ENCODE measurements at places on chromosomes 12 and 14. TPM values are rescaled to one million over a fixed set of nuclear protein-coding genes. Genes with fewer than 3 reads are reported as not detected.

DNA sequence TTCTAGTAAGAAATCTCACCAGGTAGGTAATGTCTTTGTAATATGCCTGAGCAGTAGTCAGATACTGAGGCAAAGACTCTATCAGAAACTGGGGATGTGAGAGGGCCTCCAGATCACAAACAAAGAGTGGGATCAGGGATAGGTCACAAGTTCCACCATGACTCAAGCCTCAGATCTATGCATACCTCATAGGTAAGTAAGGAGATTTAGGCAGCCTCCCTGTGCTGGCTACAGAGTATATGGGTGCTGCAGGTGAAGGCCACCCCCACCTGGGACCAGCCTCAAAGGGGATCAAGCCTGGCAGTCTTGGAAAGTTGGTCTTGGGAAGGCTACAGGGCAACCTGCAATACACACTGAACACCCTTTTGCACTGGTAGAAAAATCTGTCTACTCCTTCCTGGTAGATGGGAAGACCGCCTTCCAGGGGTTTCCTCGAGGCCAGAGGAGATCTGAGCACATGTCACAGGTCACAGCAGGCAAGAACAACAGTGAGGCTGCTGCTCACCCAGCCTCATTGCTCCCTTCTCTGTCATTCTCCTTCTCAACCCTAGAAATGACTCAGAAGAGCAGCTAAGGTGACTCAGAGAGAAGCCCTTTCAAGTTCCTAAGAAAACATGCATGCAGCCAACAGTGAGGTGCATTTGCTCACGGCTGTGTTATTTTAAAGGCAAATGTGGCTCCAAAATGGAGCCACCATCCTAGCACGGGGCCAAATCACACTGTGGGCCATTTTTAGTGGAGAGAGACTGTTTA is 143.4 kb upstream of the CDKN3 start:
- H3K4me3 ChIP-seq, result no peak overlapping the region
- H3K36me3 ChIP-seq, result no peaks in the 10 kb centered on the region
- H3K4me1 ChIP-seq, result peaks cover 45% of the 10 kb centered on the region
- H3K27me3 ChIP-seq, result no peaks in the 10 kb centered on the region

DNA sequence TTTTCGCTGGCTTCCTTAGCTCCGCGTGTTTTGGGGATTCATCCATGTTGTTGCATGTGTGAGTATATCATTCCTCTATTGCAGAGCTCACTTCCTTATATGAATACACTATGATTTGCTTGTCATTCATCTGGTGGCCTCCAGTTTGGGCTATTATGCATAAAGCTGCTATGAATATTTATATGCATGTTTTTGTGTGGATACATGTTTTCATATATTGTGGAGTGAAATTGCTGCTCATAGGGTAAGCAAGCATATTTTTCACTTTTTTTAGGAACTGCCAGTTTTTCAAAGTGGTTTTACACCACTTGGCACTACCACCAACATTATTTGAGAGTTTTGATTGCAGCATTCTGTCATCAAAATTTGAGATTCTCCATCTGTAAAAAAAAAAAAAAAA is 190.0 kb downstream of the TMEM132C start:
- no peaks in the 10 kb centered on the region for H3K27me3 ChIP-seq
- H3K36me3 ChIP-seq, result no peaks in the 10 kb centered on the region
- DNase-seq, result no peak
- H3K4me1 ChIP-seq, result no peaks in the 10 kb centered on the region
- no peak overlapping the region for H3K27ac ChIP-seq

DNA sequence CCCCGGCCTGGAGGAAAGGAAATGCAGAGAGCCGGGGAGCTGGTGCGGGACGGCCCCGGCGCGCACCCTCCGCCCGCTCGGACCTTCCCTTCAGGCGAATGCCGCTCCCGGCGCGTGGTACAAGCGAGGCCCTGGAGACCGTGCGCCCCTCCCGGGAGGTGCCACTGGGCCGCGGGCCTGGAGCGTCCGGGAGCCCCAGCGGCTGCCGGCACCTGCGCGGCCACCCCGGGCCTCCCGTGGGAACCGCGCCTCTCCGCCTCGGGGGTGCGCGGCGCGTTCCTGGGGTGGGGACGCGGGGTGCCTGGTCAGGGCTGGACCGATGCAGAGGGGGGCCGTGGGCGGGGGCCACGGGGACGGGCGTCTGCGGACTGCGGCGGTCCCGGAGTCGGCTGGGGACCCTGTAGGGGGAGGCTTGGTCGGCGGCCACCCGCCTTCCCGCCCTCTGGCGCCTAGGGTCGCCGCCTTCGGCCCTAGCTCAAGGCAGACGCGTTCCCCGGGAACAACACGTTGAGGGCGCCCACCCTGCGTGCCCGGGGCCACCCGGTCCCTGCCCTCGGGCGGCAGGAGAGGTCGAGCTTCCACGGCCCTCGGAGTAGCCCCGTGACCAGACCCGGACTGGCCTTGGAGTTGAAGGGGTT is 599 bp downstream of the PAPLN start:
- H3K36me3 ChIP-seq, result no peaks in the 10 kb centered on the region
- peaks cover 43% of the 10 kb centered on the region for H3K4me1 ChIP-seq
- peaks cover 46% of the 10 kb centered on the region for H3K27me3 ChIP-seq
- peak overlapping the region; percentile 19 for H3K27ac ChIP-seq
- no peak for DNase-seq
- peak overlapping the region; percentile 70 for H3K4me3 ChIP-seq

- no peak overlapping the region for H3K4me3 ChIP-seq
- no peaks in the 10 kb centered on the region for H3K27me3 ChIP-seq
- H3K27ac ChIP-seq, result no peak overlapping the region
- H3K36me3 ChIP-seq, result peaks cover 48% of the 10 kb centered on the region
- peaks cover 6% of the 10 kb centered on the region for H3K4me1 ChIP-seq
Observed at GRCh38 chr14:96284008-96284407, 28.0 kb downstream of the BDKRB1 start.

GRCh38 chr14:68815298-68816182 is 22.7 kb upstream of the ZFP36L1 start:
- H3K36me3 ChIP-seq, result peaks cover 6% of the 10 kb centered on the region
- no peak for DNase-seq
- peak overlapping the region; percentile 49 for H3K4me3 ChIP-seq
- H3K4me1 ChIP-seq, result peaks cover 20% of the 10 kb centered on the region

GRCh38 chr14:52351233-52352060 is 37.3 kb downstream of the PTGER2 start:
- DNase-seq, result peak; percentile 78
- H3K27me3 ChIP-seq, result no peaks in the 10 kb centered on the region
- H3K27ac ChIP-seq, result peak overlapping the region; percentile 82
- H3K4me1 ChIP-seq, result peaks cover 43% of the 10 kb centered on the region
- no peaks in the 10 kb centered on the region for H3K36me3 ChIP-seq

DNA sequence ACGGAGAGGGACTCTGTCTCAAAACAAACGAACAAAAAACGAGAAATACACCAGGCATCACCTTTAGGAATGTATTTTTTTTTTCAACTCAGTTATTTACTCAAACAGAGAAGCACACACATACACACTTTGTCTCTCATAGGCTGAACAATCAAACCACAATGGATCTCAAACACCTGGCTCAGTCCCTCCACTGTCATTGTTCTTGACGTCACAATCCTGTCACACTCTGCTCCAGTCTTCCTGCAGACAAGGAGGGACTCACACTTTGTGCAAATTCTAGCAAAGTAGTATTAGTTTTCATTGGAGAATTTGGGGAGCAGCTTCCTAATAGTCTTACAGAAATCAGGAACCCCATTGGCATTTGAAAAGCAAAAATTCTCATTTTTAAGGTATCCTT is 727.8 kb downstream of the BCL11B start:
- no peaks in the 10 kb centered on the region for H3K36me3 ChIP-seq
- H3K27ac ChIP-seq, result no peak overlapping the region
- H3K4me3 ChIP-seq, result no peak overlapping the region

DNA sequence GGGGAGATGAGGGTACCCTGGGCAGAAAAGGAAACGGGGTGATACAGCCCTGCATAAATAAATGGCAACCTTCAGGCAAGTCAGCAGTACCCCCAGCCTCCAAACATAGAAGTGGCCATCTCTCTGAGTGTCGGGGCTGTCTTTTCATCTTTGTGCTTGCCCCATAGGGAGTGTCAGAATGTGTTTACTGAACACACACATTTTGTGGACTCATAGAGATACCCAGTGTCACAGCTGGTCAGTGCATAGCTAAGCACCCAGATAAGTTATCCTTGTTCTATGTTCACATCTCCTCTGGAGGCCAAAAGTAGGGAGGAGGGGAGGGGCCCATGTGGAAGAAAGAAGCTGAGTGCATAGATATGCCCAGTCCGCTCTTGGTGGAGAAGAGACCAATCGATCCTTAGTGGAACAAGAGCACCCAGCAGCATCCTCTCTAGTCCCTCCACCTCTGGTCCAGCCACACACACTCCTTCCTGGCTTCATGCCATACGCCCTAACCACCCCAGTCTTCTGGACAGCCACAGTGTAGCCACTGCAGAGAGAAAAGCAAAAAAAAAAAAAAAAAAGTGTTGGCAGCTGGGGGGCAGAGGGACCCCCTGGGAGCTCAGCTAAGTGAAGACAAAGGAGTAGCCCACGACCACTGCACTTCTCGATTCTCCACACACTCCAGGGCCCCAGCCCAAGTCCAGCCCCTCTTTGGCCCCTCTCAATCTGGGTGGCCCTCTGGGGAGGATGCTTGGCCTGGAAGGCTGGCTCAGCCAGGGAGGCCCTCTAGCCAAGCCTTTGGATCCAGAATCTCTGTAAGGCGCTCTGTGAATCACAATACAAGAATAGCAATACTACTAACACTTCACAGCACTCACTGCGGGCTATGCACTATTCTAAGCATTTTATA is 2.6 kb downstream of the ITGA7 start:
- DNase-seq, result no peak
- no peaks in the 10 kb centered on the region for H3K36me3 ChIP-seq
- H3K4me1 ChIP-seq, result peaks cover 9% of the 10 kb centered on the region
- peaks cover 35% of the 10 kb centered on the region for H3K27me3 ChIP-seq
- no peak overlapping the region for H3K4me3 ChIP-seq
- no peak overlapping the region for H3K27ac ChIP-seq

DNA sequence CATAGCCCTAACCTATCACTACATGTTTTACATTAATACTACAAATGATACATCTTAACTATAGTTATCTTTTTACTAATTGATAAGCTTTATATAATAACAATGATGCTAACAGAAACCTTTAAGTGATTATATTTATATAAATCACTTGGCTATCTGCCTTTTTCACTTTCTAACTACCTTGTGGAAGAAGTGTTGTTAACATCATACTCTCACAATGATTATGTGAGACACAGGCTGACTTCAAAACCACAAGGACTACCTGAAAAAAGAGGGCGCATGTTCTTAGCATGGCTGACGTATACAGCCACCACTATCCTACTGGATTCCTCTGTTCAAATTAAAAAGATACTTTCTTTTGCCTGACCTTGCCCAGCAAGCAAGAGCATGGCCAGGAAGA is 135.3 kb upstream of the SOX5 start:
- H3K36me3 ChIP-seq, result no peaks in the 10 kb centered on the region
- peaks cover 20% of the 10 kb centered on the region for H3K27me3 ChIP-seq
- no peak overlapping the region for H3K4me3 ChIP-seq
- no peaks in the 10 kb centered on the region for H3K4me1 ChIP-seq
- no peak for DNase-seq

GRCh38 chr14:68961781-68962584 is 17.1 kb downstream of the ACTN1 start:
- no peaks in the 10 kb centered on the region for H3K27me3 ChIP-seq
- peak; percentile 87 for DNase-seq
- peaks cover 28% of the 10 kb centered on the region for H3K36me3 ChIP-seq
- no peak overlapping the region for H3K4me3 ChIP-seq
- H3K4me1 ChIP-seq, result peaks cover 51% of the 10 kb centered on the region

DNA sequence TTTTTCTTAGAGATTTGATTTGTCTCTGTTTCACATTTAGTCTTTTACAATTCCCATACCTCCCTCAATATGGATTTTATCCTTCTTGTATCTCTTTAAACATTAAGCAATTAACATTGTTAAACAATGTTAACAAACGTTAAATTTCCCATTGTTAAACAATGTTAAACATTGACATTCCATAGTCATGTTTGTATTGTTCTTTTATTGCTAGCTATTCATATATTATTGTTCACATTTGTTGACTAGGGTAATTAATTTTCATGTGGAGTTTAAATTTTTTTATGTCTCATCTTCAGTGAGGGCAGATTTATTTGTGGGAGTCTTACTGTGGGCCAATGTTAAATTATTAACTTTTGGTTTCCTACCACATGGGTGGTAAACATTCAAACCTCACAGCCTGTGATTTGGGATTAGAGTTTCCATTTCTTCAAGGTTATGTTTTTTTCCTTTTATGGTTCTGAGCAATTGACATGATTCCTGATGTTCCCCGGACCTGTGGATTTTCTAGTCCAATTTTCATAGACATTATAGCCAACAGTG is 294.3 kb downstream of the ALG10B start:
- no peaks in the 10 kb centered on the region for H3K36me3 ChIP-seq
- H3K27ac ChIP-seq, result no peak overlapping the region
- no peaks in the 10 kb centered on the region for H3K27me3 ChIP-seq
- H3K4me1 ChIP-seq, result no peaks in the 10 kb centered on the region

DNA sequence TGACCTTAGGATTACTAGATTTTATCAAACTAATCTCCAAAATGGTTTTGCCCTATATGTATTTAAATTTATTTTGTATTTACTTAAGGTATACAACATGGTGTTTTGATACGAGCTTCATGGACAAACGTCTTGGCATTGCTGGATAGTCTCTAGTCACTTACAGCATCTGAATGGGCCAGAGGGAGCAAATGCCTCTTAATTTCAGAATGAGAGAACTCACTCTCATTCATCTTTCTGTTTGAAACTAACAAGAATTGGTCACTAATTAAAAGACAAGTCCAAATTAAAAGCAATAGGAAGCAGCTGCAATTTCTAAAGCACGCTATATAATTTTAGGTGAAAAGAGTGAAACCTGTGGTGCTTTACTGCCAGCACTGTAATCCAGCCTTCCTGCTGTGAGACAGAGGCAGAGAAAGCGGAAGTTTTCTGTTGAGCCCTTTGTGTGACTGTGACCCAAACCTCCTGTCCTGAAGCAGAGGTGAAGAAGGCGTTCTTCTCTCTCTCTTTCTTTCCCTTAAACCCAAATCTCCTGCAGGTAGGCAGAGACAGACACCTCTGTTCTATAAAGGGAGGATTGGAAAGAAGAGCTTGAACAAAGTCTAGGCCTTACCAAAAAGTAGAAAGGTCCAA is 184.6 kb upstream of the NAV3 start:
- no peak for DNase-seq
- no peaks in the 10 kb centered on the region for H3K27me3 ChIP-seq
- H3K27ac ChIP-seq, result no peak overlapping the region

DNA sequence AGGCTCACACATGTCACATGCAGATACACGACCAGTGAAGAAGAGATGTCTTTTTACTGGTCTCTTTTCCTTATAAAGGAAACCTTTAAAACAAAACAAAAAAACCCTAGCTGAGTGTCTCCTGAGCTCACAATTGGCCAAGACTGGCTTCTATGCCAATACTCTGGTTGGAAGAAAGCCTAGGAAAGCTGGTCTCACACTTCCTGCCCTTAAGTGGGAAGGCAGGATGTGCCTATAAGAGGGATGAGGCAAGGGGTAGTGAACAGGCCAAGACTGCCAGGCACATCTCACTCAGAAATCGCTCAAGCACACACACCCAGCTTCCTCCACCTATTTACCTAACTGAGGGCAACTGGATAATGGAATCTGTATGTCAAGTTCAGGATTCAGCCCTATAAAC is 50.0 kb downstream of the SOCS2 start:
- H3K4me1 ChIP-seq, result peaks cover 18% of the 10 kb centered on the region
- H3K4me3 ChIP-seq, result no peak overlapping the region
- no peaks in the 10 kb centered on the region for H3K36me3 ChIP-seq
- peak; percentile 68 for DNase-seq
- H3K27me3 ChIP-seq, result no peaks in the 10 kb centered on the region

Gene SERPINA10
- not detected for total RNA-seq

Gene IGFBP6
- total RNA-seq, result 12.0 TPM

Gene AHNAK2
- total RNA-seq, result 286 TPM
